ENCODE measurements at places on chromosomes 5 and 9.

DNA sequence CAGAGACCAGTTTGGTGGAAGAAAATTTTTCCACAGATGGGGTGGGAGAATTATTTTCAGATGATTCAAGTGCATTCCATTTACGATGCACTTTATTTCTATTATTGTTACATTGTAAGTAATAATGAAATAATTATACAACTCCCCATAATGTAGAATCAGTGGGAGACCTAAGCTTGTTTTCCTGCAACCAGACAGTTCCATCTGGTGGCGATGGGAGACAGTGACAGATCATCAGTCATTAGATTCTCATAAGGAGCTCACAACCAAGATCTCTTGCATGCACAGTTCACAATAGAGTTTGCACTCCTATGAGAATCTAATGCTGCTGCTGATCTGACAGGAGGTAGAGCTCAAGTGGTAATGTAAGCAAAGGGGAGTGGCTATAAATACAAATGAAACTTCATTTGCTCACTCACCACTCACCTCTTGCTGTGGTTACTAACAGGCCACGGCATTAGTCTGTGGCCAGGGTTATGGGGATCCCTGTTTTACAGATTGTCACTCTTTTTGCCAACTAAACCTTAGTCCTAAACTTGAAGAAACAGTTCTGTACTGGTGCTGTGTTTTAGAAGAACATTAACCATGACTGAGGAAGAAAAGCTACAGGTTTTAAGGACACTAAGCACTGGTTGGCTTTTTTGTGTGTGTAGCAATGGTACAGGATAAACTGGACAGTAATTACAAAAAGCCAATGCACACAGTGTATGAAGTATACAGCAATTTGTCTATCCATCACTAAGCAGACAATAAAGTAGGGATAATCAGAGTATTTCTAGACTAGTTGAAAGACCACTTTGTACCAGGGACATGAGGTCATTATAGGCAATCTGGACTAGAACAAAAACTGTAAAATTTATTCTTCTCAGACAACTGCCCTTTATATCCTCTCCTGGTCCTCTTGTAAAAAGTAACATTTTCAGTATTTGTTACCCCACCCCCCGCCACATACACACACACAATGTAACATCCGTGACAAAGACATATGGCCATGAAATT lies 9.9 kb downstream of the TMEM232 start:
- no peak for DNase-seq

DNA sequence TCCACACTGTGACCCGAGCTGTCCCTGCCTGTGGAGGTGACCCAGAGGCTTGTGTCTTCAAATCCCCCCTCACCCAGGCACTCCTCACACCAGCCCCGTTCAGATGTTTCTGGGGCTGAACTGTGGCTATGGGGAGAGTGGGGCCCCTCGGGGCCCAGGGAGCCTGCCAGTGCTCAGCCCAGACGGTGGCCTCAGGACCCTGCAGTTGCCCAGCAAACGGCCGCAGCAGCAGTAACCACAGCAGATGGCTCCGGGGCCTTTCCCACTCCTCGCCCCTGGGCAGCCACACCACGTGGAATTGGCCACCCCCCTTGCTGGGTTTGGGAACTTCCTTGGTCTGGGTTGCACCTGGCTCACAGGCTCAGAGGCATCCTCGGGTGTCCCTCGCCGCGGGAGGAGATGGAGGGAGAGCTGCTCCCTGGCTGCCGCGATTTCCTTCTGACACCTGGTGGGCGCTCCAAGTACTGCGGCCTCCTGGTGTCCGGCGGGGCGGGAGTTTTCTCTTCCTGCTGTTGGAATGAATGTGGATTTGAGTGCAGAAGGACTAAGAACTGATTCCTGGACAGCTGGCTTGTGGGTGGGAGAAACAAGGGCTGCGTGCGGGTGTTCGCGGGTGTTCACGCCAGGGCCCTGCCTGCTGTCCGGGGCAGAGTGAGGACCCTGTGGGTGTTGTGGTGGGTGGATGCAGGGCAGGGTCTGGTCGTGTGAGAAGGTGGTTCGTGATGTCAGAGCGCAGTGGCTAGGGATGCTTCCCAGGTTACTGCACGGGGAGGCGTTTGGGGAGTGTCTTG lies 97.5 kb downstream of the COL5A1 start:
- peak; percentile 91 for DNase-seq

GRCh38 chr5:176697267-176697933 lies 50.1 kb downstream of the TSPAN17 start:
- no peak for DNase-seq

DNA sequence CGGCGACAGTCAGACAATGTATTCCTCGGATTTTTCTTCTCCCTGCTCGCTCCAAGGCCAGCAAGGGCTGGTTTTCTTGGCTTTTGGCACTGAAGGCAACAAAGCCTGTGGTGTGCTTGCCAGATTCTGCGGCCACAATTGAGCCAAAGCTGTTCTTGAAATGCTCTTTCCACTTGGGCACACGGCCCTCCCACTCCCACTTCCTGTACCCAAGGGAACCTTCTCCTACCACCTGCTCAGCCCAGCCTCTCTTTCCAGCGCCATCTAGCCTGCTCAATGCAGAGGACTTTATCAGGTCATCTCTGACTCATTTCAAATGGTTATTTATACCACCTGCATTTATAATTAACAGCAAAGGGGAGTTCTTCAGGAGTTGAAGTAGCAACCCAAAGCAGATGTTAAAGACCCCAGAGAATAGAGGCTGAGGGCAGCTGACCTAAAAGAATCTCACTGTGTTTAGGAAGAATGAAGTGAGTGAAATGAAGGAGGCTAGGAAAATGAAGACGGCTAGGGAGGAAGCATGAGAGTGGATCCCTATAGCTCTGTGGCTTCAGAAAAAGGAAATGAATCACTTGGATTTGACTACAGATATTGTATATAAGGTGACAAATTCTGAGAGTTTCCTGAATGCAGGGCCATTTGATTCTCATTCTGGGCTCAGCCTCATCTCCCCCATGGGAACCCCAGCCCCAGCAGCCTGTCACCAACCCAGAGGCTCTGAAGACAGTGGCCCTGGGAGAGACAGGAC lies 439.0 kb downstream of the ENC1 start:
- DNase-seq, result peak; percentile 46

DNA sequence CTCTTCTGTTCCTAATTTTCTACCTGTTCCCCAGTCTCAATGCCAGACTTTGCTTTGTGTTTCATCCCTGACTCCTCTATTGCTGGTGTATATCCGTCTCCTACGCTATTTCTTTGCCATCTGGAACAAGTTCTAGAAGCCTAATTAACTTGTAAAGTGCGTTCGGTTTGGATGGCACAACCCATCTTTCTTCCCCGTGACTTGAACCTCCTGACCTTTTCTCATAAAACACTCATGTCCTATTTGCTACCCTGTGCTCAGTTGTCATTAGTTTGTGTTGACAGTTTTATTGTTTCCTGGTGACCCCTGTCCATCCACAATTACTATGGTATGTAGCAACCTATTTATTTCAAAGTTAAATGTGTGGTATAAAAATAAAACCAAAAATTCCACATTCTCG lies 323.5 kb downstream of the TLE4 start:
- DNase-seq, result peak; percentile 80

DNA sequence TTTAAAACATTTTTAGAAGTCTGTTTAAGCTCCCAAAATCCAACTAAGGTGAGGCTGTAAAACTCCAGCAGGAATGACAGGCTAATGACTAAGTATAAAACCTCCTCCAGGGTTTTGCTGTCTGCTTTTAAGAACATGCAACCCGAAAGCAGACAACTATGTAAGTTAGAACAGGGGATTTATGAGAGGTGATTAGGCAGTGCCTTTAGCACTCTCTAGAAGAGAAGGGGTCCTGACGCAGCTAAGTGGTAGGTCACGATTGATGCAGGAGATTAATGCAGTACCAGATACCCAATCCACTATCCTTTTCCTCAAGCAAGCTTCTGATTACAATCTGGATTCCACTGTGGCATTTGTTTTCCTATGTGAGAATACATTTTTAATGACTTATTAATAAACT lies 25.9 kb downstream of the HOMER1 start:
- DNase-seq, result no peak

- DNase-seq, result peak; percentile 51
Measured at GRCh38 chr5:11797132-11797531, 107.1 kb downstream of the CTNND2 start.

GRCh38 chr5:150060471-150060870 lies 25.9 kb downstream of the CSF1R start:
- DNase-seq, result no peak

DNA sequence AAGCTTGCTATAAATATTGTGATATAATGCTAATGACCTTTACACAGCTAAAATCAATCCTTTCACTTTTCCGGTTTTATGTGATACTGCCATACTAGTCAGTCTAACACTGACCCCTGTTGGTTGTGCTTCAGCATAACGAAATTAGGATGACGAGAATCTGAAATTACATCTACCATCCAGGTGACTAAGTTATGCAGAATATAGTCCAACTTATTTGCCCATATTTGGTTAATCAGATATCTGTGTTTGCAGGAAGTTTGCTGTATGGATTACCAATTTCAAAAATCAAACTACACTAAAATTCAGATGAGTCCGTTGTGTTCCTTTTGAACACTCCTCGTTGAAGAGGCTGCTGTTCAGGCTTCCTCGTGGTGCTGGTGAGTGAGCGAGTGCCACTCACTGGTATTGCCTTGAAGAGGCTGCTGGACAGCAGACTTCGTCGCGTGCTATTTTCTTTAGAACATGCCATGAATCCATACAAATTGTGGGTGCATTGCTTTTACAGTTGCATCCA lies 32.5 kb downstream of the TENT4A start:
- peak; percentile 66 for DNase-seq

GRCh38 chr5:114649878-114650277 lies 288.0 kb downstream of the KCNN2 start:
- no peak for DNase-seq

DNA sequence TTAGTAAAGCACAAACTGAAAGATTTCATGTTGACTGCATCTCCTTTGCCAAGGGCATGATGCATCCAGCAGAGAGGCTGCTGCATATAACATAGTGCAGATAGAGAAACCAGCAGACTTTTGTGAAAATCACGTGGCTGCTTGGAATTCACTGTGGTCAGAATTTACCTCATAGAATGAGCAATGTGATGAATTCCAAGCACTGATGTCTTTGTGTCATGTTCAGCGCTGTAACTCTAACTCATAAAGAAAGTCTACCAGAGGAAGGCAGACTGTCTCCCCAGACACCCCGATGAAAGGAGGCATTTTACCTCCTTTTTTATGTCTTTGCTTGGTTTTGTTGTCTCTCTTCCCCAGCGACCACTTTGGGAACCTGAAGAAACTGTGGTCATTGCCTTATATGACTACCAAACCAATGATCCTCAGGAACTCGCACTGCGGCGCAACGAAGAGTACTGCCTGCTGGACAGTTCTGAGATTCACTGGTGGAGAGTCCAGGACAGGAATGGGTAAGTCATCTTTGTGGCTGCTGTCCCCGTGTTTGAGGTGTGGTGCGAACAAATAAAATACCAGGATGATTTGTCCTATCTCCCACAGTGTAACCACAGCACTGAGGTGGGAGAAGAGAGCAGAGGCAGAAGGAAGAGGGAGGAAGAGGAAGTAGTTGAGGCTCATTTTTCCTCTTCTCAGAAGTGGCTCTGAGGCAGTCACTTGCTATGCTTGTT lies 42.0 kb downstream of the ITK start:
- DNase-seq, result no peak

- no peak for DNase-seq
Measured at GRCh38 chr5:159414021-159414420, 83.7 kb upstream of the IL12B start.

GRCh38 chr9:115606838-115607237 lies 488.9 kb upstream of the TNC start:
- no peak for DNase-seq

- DNase-seq, result no peak
Measured at GRCh38 chr5:72386639-72387038, 66.5 kb downstream of the PTCD2 start.

GRCh38 chr5:11030671-11031070 lies 269.6 kb upstream of the DAP start:
- DNase-seq, result no peak

GRCh38 chr5:151684690-151685361 lies 1.9 kb downstream of the SPARC start:
- peak; percentile 97 for DNase-seq

- no peak for DNase-seq
Measured at GRCh38 chr9:90176901-90177300, 465.7 kb downstream of the DIRAS2 start.

GRCh38 chr9:4297151-4297785 lies 2.6 kb downstream of the GLIS3 start:
- peak; percentile 78 for DNase-seq

DNA sequence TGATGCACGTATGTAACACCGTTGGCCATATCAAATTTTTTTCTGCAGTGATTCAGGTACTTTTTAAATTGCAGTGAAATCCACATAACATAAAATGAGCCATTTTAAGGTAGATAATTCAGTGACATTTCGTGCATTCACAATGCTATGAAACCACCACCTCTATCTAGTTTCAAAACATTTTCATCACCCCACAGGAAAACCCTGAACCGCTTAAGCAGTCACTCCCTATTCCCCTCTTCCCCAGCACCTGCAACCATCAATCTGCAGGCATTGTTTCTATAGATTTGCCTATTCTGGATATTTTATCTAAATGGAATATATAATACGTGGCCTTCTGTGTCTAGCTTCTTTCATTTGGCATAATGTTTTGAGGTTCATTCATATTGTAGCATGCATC lies 79.2 kb downstream of the BOD1 start:
- DNase-seq, result no peak

- no peak for DNase-seq
Measured at GRCh38 chr5:72010430-72010829, 96.8 kb upstream of the MAP1B start.

DNA sequence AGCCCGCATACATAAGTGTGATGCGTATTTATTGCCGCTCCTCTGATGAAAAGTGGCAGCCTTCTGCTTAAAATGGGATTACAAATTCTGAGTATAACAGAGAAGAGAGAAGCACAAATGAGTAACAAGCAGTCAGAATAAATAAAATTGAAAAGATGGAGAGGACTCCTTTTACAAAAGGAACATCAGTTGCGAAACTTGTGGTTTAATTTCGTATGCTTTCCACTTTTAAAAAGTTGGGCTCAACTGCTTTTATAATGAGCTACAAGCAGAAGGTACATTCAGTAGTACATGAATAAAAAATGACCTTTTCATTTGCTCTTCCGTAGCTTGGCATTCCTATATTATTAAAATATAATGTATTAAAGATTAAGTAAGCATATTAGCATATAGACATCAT lies 320.0 kb downstream of the FBXL17 start:
- DNase-seq, result no peak

GRCh38 chr9:135076876-135077430 lies 10.5 kb upstream of the OLFM1 start:
- no peak for DNase-seq

GRCh38 chr5:177303925-177304391 lies 359 bp downstream of the PRELID1 start:
- DNase-seq, result no peak

DNA sequence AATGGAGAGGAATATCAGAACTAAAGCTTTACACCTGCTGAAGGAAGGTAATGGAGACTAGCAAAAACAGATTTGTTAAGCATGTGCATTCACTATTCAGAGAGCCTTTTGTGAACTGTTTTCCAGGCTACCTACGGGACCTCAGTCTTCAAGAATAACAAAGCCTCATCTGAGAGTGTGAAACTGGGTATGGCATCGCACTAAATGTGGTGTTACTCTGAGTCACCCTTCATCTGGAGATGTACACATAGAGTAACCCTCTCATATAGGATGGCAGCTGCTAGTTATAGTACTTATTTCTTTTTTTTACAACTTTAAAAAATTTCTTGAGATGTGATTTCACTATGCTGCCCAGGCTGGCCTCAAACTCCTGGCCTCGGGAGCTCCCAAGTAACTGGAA lies 306.8 kb downstream of the ZNF608 start:
- no peak for DNase-seq
